ENCODE measurements at places on chromosomes 3 and 15. TPM values are rescaled to one million over a fixed set of nuclear protein-coding genes. Genes with fewer than 3 reads are reported as not detected.

DNA sequence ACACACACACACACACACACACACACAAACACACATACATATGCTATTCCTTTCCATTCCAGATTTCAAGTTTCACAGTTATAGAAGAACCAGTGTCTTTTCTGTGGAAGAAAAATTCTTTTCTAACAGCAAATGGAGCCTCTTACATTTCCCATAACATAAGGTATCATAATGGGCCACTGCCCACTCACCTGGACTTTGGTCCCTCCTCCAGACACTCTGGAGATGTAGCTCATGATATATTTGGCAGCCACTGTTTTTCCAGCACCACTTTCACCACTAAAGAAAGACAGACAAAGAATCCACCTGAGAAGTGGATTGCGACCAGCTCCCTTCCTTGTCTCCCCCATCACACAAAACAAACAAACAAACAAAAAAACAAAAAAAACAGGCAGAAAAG lies 29.8 kb downstream of the LDHAL6B start:
- H3K4me1 ChIP-seq, result no peaks in the 10 kb centered on the region
- H3K27me3 ChIP-seq, result no peaks in the 10 kb centered on the region

- H3K4me3 ChIP-seq, result no peak overlapping the region
- no peaks in the 10 kb centered on the region for H3K27me3 ChIP-seq
- H3K36me3 ChIP-seq, result peaks cover 19% of the 10 kb centered on the region
- peak overlapping the region; percentile 4 for H3K27ac ChIP-seq
- no peaks in the 10 kb centered on the region for H3K4me1 ChIP-seq
- no peak for DNase-seq
These were observed 33.7 kb downstream of the DENND6A start for GRCh38 chr3:57659004-57659673.

DNA sequence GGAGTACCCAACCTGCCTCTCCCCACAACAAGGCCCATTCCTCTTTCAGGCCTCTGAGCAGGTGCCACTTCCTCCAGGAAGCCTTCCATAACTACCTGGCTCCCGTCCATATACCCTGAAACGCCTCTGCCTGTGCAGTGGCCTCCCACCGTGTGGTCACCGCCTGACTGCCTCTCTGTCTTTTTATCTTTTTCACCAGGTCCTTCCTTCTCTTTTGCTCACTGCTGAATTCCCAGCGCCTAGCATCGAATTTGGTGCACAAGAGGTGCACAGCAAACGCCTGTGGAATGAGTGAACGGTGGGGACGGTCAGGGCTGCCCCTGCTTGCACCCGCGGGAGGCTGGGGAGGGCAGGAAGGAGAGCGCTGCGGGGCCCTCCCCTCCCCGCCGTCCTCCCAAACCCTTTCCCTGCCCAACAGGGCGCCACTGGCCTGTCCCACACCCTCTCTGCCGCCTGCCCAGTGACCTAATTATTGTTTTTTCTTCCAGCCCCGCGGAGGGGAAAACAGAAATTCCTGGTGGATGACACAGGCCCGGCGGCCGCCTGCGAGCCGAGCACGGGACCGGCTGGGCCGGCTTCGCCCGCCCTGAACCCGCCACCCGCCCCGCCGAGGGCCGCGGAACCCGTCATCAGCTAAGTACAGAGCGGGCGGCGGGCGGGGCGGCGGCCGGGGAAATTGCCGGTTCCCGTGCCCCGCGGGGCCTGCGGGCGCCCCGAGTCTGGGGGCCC lies 140.1 kb downstream of the SMAD6 start:
- no peaks in the 10 kb centered on the region for H3K27me3 ChIP-seq
- no peaks in the 10 kb centered on the region for H3K36me3 ChIP-seq
- H3K4me3 ChIP-seq, result peak overlapping the region; percentile 48
- peak overlapping the region; percentile 99 for H3K27ac ChIP-seq
- H3K4me1 ChIP-seq, result peaks cover 64% of the 10 kb centered on the region
- DNase-seq, result peak; percentile 87

DNA sequence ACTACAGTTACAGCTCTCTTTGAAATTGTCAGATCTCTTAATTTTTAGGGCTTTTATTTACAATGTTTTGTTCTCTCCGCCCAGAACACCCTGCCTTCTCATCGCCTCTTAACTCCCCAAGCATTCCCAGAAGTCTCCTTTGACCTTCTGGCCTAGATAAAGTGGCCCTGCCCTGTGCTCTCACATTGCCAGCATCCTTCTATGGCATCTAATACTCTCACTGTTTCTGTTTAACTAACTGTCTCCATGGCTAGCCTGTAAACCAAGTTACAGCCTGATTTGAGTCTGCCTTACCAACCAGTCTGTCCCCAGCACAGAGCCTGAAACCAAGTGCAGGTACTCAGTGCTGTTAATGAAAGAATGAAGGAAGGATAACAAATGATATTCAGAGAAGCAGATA lies 19.9 kb downstream of the COL8A1 start:
- DNase-seq, result no peak
- no peak overlapping the region for H3K4me3 ChIP-seq
- H3K4me1 ChIP-seq, result no peaks in the 10 kb centered on the region
- peaks cover 1% of the 10 kb centered on the region for H3K27me3 ChIP-seq
- H3K27ac ChIP-seq, result no peak overlapping the region

DNA sequence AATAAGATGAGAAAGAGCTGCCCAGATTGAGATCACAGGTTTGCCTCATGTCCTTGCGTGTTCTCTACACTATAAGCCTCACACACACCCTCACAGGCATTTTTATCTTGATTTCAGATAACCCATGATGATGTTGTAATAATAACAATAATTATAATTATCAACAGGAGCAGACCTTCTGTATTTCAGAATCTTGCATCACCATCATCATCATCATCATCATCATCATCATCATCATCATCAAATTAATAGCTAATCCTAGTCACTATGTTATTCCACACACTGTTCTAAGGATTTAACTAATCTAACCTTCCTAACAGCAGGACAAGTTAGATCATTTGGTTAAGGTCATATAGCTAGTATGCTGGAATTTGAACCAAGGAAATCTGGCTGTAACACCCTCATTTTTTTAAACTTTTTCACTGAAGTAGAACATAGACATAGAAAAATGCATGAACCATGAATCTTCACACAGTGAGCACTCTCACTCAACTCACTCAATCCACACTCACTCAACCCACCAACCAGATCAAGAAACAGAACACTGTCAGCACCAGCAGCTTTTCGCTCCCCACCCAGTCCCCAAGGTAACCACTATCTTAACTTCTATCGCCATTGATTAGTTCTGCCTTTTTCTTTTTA lies 1.8 kb upstream of the SH2D7 start:
- H3K4me3 ChIP-seq, result no peak overlapping the region
- DNase-seq, result no peak
- H3K27me3 ChIP-seq, result no peaks in the 10 kb centered on the region
- H3K4me1 ChIP-seq, result peaks cover 10% of the 10 kb centered on the region
- H3K27ac ChIP-seq, result no peak overlapping the region

DNA sequence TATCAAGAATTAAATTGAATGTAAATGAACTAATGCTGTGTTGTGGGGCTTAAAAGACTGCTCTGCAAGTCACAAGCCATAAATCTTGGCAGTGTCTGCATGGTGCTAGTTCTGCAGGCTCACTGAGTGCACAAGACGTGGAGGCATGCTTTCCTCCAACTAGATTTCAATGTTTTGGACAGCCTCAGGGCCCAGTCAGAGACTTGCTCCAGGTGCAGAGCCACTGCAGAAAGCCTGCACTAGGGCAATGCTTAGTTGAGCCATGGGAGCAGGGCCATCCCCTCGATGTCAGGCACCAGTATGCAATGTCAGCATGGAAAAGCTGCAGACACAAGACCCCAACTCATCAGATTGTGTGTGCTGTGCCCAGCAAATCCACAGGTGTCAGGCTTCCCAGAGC lies 234.5 kb upstream of the CDIN1 start:
- no peaks in the 10 kb centered on the region for H3K27me3 ChIP-seq
- H3K27ac ChIP-seq, result no peak overlapping the region
- peaks cover 43% of the 10 kb centered on the region for H3K4me1 ChIP-seq
- no peak for DNase-seq
- H3K4me3 ChIP-seq, result no peak overlapping the region
- H3K36me3 ChIP-seq, result peaks cover 7% of the 10 kb centered on the region

DNA sequence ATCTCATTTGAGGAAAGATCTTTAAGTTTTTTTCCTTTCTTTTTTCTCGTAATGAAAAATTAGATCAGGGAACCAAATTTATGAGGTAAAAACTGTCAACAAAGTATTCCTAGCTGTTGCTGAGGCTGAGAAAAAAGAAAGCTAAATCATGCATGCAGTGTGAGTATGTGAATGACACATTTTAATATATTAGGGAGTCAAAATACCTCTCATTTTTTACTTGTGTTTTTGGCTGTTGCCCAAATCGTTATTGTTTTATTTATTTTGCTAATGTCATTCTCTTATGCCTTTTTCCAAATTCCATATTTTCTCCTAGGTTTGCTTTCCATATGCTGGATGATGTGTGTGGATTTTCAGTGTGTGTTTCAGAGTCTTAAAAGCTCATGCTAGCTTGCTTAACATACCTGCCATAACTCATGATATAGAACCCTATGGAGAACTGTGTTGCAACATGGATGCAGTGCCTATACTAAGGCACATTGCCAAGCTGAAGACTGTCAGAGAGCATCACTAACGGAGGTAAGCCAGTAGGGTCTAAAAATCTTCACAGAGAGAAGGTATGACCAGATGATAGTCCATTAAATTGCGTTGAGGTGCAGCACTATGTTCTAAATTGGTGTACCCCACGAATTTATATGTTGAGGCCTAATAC lies 629.5 kb upstream of the KCNMB2 start:
- peaks cover 5% of the 10 kb centered on the region for H3K36me3 ChIP-seq
- H3K27me3 ChIP-seq, result no peaks in the 10 kb centered on the region
- H3K4me3 ChIP-seq, result no peak overlapping the region
- peaks cover 29% of the 10 kb centered on the region for H3K4me1 ChIP-seq
- DNase-seq, result no peak
- H3K27ac ChIP-seq, result peak overlapping the region; percentile 79

DNA sequence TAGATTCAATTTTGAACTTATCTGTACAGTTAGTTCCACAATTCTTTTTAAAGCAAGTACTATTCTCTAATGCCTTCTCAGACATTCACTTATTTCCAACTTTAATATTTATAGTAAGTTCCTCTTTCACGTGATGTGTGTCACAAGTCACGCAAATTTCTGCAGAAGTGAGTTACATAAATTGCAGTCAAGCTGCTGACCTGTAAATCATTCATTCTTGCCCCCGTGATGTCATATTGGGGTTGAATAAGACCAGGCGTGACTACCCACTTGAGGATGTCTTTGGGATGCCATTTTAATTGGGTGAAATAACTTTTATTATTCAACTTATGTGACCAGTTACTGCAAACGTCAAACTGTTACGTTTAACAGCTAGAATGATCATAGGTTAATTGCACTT lies 15.1 kb downstream of the PPARG start:
- H3K27me3 ChIP-seq, result peaks cover 6% of the 10 kb centered on the region
- DNase-seq, result no peak
- peaks cover 24% of the 10 kb centered on the region for H3K4me1 ChIP-seq
- H3K4me3 ChIP-seq, result no peak overlapping the region
- H3K27ac ChIP-seq, result no peak overlapping the region

GRCh38 chr3:102230057-102230456 lies 204.8 kb upstream of the ZPLD1 start:
- no peak for DNase-seq
- no peak overlapping the region for H3K4me3 ChIP-seq
- no peak overlapping the region for H3K27ac ChIP-seq
- H3K27me3 ChIP-seq, result no peaks in the 10 kb centered on the region

DNA sequence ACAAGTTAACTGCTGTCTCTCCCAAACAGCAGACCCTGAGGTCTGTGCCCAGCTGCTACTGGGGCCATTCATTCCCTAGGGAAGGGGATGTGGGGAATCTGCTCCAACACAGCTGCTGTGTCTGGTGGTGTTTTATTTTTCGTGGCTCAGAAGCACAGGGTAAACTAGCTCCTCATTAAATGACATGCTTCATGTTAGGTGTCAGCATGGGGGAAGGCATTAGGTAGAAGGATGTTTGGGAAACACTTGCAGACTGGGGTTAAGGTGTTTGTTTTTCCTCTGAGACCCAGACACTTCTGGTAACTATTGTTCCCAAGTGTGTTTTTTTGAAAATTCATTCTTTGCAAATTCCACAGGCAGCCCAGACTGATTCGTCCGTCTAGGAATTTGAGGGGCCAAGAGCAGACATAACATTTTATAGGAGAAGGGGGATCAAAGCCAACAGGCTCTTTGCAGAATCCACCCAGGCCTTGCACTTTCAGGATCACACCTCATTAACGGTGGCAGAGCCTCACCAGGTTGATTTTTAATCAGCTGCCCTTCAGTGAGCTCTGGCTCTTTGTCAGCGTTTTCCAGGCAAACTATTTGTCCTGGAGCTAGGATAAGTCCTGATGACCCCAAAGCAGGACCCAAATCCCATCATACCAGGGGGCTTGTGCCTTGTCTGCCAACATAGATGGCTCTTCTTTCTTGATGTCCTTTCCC lies 65.4 kb upstream of the ITGA11 start:
- no peak overlapping the region for H3K4me3 ChIP-seq
- H3K36me3 ChIP-seq, result no peaks in the 10 kb centered on the region
- H3K4me1 ChIP-seq, result peaks cover 30% of the 10 kb centered on the region
- H3K27ac ChIP-seq, result no peak overlapping the region
- peaks cover 12% of the 10 kb centered on the region for H3K27me3 ChIP-seq
- DNase-seq, result no peak

DNA sequence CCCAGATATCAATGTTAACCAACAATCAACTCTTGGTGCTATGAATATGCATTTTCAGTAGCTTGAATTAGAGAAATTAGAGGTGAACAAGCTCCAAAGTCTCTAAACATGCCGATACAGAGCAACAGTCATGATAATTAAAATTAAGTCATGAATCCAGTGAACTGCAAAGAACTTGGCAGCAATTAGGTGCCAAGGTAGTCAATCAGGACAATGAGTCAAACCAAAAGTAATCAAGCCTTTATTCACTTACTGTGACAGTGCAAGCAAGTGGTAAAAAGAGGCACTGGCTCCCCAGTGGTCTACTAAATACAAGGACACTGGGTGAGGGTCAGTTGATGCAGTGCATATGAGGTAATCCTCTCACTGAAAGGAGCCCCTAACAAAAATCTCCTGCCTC lies 1.8 kb downstream of the ZNF770 start:
- H3K27me3 ChIP-seq, result no peaks in the 10 kb centered on the region
- H3K4me3 ChIP-seq, result peak overlapping the region; percentile 92
- peaks cover 9% of the 10 kb centered on the region for H3K36me3 ChIP-seq
- peaks cover 26% of the 10 kb centered on the region for H3K4me1 ChIP-seq

- no peak for DNase-seq
- H3K27ac ChIP-seq, result no peak overlapping the region
- no peaks in the 10 kb centered on the region for H3K4me1 ChIP-seq
- no peak overlapping the region for H3K4me3 ChIP-seq
- peaks cover 4% of the 10 kb centered on the region for H3K36me3 ChIP-seq
These were observed 749.4 kb downstream of the PLOD2 start for GRCh38 chr3:145411605-145412004.

The CHRM5 gene
- not detected for total RNA-seq

The SATB1 gene
- 72.6 TPM for total RNA-seq

The REC114 gene
- total RNA-seq, result not detected

The GOLGA6L10 gene
- 11.0 TPM for total RNA-seq

The VWA5B2 gene
- 0.78 TPM for total RNA-seq

The STRIT1 gene
- total RNA-seq, result not detected

The MESP2 gene
- not detected for total RNA-seq
